ENCODE measurements at places on chromosomes 6 and 20. TPM values are rescaled to one million over a fixed set of nuclear protein-coding genes. Genes with fewer than 3 reads are reported as not detected.

Gene MEP1A
- not detected for total RNA-seq

Gene TMEM217
- 1.8 TPM for total RNA-seq

Gene ENPP4
- total RNA-seq, result 4.4 TPM

Gene FAM217A
- not detected for total RNA-seq

Gene PCMT1
- total RNA-seq, result 84.8 TPM

Gene BMP7
- not detected for total RNA-seq

Gene CASP8AP2
- total RNA-seq, result 22.9 TPM

Gene RIMS1
- total RNA-seq, result 5.7 TPM

Gene MATN4
- total RNA-seq, result 0.10 TPM
